ENCODE measurements at places on chromosomes 13 and 19.

DNA sequence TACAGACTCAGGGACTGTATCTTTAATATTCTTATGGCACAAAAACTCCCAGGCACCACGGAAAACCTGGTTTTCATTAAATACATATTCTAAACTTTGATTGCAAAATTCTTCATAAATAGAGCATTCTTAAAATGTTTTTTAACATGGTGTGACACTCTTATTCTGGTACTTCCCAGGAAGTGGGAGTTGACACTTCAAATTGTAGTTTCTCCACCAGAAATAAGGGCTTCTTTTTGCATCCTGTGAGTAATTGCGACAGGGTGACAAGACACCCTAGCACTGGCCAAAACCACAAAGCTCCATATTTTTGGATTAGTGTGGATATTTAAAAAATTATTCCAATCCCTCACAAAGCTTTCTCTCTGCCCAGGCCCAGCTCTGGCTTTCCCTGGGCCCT, 43.6 kb upstream of the MTIF3 start:
- DNase-seq, result no peak

DNA sequence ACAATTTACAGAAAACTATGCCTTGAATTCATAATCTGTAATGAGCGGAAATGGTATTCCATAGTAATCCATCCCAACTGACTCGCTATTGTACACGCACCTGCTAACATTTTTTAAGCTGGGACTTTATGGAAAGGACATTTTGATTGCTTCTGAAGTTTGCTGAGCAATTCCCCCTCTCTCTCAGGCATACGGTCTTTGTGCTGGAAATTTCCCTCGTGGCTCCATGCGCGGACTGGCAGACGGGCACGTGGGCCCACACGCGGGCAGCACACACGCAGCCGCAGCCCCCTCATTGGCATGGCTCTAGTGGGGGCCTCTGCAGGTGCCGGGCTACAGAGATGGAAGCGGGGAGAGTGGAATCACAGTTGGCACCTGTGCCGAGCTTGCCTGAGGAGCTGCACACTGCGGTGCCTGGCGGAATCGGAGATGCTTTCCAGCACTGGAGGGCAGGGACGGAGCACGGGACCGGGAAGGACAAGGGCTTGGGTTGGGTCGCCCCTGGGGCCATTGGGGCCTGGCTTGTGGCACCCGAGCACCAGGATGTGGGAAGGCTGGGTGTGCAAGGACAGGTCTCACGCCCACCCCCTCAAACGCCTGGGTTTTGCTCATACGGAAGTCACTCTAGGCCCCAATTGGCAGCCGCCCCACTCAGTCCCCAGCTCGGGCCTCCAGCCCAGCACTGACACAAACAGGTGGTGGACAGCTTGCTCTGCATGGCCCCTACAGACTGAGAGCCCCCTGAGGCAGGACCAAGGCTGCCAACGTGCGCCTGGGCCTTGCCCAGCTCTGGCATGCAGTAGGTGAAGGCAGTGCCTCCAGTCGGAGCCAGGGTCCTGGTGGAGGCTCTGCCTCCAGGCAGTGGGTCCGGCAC, 30.2 kb upstream of the CCNE1 start:
- DNase-seq, result no peak

GRCh38 chr13:79070343-79070974, 335.6 kb downstream of the RBM26 start:
- no peak for DNase-seq

- no peak for DNase-seq
Measured at GRCh38 chr19:31254180-31254551, 95.1 kb downstream of the TSHZ3 start.

GRCh38 chr19:57111329-57111644, 8.5 kb upstream of the USP29 start:
- no peak for DNase-seq

- no peak for DNase-seq
Measured at GRCh38 chr13:44938854-44939253, 50.4 kb downstream of the NUFIP1 start.

DNA sequence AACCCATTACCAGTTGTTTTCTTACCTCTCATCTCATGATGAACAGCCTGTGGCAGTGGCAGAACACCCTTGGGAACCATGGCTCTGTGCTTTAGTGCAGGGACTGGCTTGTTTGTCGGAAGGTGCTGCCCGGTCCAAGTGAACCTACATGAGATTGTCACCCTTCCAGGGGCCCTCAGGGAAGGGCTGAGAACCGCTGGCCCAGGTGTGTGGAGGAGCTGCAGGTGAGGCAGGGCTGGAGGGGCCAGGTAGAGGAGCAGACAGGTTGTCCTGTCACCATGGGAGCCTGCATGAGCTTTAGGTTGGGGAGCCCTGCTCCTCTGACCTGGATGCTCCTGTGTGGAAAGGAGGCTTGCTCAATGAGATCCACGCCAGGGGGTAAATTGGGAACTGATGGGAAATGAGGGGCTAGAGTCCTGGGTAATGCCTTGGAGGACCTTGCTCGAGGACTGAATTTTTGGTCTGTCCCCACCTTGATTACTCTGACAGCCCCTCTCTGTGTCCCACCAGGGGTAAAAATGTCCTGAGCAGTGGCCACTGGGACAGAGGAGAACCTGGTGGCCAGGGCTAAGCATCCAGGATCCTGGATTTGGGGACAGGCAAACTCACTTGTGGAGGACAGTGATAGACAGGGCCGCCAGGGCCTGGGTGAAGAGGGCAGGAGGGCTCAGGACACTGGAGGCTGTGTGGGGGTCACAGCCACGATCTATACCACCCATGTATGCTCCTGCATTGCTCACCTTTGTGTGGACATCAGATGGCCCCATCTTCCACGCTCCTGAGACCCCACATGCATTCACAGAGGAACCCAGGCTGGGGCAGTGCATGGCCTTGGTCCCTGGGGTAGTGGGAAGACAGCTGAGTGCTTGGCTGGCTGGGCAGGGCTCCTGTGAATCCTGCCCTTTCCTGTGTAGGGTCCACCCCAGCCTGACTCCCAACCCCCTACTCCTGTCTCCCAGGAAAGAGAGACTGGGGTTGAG, 24.1 kb upstream of the CEACAM1 start:
- DNase-seq, result no peak

GRCh38 chr13:34764246-34764645, 177.8 kb upstream of the NBEA start:
- no peak for DNase-seq

- DNase-seq, result no peak
Measured at GRCh38 chr13:20997301-20998161, 63.9 kb downstream of the LATS2 start.

- DNase-seq, result peak; percentile 67
Measured at GRCh38 chr19:13150187-13150930, at the start of the genes IER2 and STX10. IER2 (plus strand) TSS chr19:13150411; CDS start chr19:13153187, 2,776 bp downstream. STX10 (minus strand) TSS chr19:13150375; CDS start chr19:13150173, 202 bp downstream.

DNA sequence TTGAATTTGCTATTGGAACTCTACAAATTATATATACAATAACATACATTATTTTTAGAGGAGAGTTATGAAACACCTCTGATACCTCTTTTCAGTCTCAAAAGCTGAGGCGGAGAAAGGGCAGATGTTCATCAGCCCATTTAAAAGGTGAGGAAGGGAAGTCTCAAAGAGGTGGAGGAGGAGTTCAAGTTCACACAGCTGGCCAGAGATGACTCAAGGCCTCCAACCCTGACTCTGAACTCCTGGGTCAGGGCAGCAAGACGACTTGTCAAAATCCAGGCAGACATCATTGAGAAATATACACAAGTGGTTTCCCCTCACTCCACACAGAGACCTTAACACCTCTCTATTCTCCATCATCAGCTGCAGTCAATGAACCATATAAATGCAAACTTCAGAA, 2.1 kb downstream of the SIAH3 start:
- DNase-seq, result no peak

DNA sequence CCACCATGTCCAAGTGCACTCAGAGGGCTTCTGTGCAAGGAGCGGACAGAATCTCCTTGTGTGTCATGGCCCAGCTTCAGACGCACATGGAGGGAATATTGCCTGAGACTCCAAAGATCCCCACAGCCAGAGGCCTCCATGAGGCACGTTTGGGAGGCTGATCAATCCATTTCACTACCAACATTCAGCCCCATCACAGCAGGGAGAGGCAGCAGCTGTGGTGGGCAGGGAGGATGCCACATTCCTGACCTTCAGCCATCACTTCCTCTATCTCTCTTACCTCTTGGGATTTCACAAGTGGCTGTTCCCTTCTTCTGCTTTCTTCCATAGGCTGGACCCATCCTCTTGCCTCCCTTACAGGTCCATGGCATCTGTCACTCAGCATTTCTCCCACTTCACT, 82.4 kb upstream of the MBNL2 start:
- no peak for DNase-seq

DNA sequence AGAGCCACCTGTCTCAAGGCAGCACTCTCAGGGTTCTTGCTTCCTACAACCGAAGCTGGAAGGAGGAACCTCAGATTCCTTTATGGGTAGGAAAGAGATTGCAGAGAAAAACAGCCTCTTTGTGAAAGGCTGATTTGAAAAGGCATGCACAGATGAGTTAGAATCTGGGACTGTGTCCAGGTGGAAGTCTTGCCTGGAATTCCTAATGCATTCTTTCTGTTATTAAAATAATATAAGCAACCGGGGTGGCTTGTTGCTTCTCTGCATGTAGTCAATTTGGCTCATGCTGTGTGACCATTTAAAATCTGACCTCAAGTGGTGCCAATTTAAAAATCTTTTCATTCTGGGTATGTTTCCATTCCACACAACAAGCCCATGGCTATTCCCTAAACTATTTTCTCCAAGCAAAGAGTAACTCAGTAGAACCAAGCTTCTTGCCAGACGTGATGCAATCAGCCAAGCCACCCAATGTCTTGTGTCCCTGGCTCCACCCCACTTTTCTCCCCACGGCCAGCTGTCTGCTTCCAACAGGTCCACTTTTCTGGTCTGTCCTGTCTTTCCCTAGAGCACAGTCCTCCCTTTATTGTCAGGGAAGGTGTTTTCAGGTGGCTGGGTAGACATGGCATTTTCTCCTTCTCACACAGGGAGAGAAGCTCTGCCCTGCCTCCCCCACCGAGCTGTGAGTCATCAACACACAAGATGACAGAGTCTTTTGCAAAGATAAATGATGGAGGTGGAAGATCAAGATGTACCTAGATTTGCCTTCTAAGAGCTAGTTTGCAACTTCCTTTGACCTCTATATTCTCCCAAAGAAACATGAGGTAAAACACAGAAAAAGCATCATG, 394.3 kb downstream of the FOXO1 start:
- no peak for DNase-seq

DNA sequence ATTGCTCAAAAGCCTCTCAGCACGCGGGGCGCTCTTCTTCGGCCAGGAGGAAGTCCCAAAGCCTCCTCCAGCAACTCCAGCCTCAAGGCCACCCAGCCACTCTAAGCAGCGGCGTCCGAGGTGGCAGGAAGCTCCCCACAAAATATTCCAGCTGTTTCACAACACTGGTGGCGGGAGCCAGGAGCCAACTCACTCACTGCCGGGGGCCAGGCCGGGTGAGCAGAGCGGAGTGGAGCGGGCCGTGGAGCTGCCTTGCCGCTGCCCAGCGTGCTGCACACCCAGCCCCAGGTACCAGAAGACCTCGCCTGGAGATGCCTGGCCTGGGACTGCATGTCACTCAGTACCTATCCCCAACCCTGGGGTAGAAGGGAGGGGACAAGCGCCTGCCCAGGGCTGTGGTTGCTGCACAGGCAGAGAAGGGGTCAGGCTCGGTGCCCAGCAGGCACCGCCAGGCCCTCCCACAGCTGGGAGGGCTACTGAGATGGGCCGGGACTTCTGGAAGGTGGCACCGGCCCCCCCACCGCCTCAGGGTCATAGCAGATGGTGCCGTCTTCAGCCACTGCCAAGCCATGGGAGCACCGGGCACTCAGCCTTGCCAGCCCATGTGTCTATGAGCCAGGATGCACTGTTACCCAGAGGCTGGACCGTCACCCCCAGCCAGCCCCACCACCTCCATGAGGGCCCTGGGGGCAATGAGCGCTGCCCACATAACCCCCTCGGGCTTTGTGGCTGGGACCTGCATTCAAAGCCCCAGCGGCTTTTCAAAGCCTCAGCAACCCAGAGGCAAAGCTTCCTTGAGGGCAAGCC, 59.2 kb downstream of the MLLT1 start:
- no peak for DNase-seq

DNA sequence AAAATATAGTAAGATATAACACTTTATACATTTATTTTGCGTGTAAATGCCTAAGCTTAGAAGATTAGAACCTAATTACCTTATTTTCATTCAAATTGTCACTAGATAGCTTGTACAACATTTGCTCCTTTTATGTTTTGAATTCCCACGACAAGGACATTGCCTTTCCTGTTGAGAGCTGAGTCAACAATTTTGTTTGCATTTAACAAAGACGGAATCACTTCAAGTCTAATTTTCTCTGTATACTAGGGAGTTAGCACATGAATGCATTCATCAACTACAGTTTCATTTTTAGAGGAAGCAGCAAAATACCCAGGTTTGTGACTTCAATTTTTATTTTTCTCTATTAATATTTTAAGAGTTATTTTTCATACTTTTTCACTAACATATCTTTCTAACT, 48.7 kb upstream of the PCCA start:
- DNase-seq, result peak; percentile 41

DNA sequence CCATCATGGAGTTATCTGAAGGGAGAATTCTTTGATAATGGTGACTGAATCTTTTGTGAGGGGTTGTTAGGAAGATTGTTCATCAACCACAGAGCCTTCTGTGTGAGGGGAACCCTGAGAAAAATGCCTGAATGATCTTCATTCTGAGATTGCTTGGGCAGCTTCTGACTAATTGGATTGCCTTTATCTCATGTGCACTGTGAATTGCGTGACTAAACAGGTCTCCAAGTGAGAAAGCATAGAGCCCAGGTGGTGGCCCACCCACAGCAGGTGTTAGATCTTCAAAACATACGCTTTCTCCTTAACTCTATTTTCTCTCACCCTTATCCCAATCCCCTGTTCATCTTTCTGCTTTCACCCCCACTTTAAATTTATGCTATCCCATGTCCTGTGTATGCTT, 58.3 kb downstream of the DOCK9 start:
- DNase-seq, result no peak

- no peak for DNase-seq
Measured at GRCh38 chr13:72384879-72385278, 342.6 kb downstream of the MZT1 start.

- DNase-seq, result no peak
Measured at GRCh38 chr13:95745289-95745688, 68.3 kb downstream of the DNAJC3 start.

GRCh38 chr13:86121881-86122280, 322.7 kb upstream of the SLITRK6 start:
- no peak for DNase-seq

DNA sequence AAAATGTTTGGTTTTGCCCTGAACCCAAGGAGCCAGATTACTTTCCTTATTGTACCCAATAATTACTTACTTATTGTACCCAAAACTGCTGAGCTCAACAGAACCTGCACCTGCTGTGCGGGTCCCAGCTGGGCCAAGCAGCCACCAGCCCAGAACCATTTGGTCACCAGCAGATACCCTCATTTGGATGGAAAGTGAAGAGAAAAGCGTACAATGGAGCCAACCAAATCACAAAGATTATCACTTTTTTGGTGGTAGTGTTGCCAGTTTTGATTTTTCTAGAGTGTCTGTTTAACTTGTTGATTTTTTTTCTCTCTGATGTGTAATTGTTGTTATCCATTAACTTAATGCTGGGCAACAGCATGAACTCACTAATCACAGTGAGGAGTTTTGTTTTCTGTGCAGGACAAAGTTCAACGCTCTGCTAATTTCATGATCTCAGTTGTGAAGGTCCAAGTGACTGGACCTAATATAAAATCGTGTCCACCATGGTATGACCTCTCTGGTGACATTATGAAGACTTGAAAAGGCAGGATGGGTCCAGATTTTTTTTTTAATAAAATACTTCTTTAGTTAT, 23.8 kb downstream of the SPATA13 start:
- DNase-seq, result no peak

- no peak for DNase-seq
Measured at GRCh38 chr13:20340759-20341171, 108.6 kb upstream of the GJB6 start.
